ENCODE measurements at places on chromosomes 5 and 9. TPM values are rescaled to one million over a fixed set of nuclear protein-coding genes. Genes with fewer than 3 reads are reported as not detected.

Gene CRAT
- 65.7 TPM for total RNA-seq

Gene BAAT
- not detected for total RNA-seq

Gene NRARP
- 16.3 TPM for total RNA-seq

Gene GRM6
- not detected for total RNA-seq

Gene GARIN3
- total RNA-seq, result not detected

Gene TAF11L5
- total RNA-seq, result not detected

Gene DMGDH
- 5.2 TPM for total RNA-seq

Gene GNE
- total RNA-seq, result 32.8 TPM

Gene POU5F2
- 1.9 TPM for total RNA-seq

Gene PCDHB5
- 1.5 TPM for total RNA-seq

Gene ZNF366
- total RNA-seq, result 13.8 TPM

Gene PCDHB7
- 1.6 TPM for total RNA-seq
